ENCODE measurements at places on chromosomes 1 and 21.
A peak's percentile ranks its signal among the peaks of the same experiment; 100 is the strongest.

DNA sequence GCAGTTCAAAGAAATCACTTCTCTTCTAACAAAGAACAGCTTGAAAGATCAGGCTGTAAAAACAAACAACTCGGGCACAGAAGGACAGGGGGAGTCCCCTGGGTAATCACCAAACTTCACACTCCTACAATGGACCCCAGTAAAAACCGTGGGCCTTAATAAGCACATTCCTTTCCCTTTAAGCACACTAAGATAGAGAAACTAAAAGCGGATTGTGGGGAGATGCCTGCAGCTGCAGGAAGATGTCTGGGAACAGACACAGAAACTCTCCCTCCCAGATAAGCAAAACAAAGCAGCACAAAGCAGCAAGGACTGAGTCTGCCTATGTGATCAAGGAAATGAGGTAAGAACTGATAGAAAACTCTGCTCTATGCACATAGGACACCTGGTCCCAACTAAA lies 37.6 kb upstream of the CTBS start:
- no peak for DNase-seq

- DNase-seq = no peak
Measured at GRCh38 chr1:30652152-30652841, 71.1 kb downstream of the MATN1 start.

DNA sequence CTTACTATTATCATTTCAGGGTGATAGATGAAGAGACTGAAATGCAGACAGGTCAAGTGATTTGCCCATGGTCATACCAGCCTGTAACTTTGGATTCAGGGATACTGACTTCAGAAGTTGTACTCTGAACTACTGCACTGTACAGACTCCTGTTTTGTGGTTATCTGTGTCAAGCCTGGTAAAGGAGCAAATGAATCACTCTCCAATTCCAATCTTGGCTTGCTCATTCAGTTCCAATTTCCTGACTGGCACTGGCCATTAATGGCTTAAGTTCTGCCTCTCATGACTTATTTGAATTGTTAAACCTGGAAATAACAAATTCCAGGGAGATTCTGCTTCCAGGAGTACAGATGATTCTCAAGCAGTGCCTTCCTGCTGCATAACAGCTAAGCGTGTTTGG lies 45.4 kb upstream of the PLD5 start:
- DNase-seq = no peak

GRCh38 chr1:65756616-65757015 lies 36.1 kb upstream of the PDE4B start:
- no peak for DNase-seq

DNA sequence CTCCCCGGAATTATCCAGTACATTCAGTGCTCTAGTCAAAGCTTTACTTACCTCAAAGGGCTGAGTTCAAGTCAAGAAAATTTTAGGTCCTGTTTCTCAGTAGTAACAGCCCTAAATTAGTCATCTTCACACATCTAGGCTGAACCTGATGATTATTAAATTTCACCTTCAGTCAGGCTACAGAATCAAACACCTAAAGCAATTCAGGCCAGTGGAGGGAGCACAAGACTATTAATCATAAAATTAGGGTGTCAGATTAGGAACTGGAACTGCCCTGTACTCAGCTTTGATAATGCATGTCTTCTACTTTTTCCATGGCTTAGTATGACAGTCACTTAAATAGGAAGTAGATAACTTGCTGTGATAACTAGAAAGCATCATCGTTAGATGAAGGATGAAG lies 28.4 kb upstream of the BCAS2 start:
- no peak for DNase-seq

DNA sequence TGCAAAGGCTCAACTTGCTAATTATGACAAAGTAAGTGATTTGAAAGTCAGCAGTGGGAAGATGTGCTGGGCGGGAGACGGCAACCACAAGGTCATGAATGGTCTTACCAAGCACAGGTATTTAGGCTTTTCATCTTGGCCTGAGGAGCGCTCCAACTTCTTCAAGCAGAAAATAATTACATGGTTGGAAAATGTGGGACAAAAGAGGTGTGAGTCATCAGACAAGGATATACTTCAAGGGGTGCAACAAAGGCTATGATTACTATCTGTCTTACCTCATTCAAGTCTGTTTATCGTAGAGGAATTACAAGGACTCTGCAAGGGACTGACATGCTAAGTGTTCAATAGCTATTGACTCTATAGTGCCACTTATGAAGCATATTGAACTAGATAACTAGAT lies 2005.7 kb downstream of the MRPL39 start:
- no peak for DNase-seq

DNA sequence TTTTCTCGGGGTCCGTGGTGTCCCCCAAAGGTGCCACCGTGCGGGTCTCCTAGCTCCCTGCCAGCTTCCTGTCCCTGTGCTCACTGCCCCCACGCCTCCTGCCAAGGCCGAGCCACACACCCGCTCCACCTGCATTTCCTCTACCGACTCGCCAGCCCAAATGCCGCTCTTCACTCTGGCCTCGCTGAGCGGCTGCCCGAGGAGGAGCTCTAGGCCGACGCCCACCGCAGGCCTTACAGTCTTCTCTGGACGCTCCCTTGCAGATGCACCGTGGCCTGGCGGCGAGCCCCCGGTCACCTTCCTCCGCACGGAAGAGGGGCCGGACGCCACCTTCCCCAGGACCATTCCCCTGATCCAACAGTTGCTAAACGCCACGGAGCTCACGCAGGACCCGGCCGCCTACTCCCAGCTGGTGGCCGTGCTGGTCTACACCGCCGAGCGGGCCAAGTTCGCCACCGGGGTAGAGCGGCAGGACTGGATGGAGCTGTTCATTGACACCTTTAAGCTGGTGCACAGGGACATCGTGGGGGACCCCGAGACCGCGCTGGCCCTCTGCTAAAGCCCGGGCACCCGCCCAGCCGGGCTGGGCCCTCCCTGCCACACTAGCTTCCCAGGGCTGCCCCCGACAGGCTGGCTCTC lies 26.3 kb downstream of the FTCD start:
- peak; percentile 58 for DNase-seq

DNA sequence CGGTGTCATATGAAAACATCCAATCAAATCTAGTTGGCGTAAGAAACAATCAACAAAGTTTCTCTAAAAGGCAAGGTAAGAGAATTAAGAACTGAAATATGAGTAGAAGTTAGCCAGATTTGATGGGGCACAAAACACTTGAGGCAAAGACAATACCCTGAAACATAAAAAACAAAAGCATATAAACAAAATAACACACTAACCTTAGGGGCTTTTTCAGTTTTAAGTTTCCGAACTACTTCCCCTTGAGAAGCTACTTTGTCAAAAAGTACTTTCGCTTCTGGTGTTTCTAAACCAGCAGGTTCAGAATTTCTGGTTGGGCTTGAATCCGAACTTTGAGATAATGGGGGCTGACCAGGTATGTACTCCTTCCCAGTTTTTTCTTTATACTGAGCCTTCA lies 57.9 kb downstream of the EPRS1 start:
- no peak for DNase-seq

DNA sequence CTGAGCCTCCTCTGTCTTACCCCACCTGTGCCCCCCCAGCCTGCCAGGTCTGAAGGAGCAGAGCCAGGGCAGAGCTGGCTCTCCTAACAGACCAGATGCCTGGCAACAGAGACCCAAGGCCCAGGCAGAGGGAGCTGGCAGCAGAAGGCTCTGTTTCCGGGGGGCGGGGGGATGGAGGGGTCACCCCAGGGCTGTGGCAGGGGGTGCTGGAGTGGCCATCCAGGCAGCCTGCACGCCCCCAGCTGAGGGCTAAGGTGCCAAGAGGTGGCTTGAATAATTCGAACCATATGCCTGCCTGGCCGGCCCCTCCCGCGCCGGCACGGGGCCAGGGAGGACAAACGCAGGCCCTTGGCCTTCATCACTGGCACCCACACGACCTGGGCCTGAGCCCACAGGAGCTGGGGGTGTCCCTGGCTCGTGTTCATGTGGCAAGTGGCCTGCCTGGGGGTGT lies 16.0 kb upstream of the PLEKHG5 start:
- DNase-seq = no peak

GRCh38 chr1:189927641-189928040 lies 550.0 kb downstream of the BRINP3 start:
- no peak for DNase-seq

GRCh38 chr1:27885114-27885528 lies 12.8 kb downstream of the THEMIS2 start:
- no peak for DNase-seq

- no peak for DNase-seq
Measured at GRCh38 chr21:46131838-46132651, 23.3 kb downstream of the FTCD start.

DNA sequence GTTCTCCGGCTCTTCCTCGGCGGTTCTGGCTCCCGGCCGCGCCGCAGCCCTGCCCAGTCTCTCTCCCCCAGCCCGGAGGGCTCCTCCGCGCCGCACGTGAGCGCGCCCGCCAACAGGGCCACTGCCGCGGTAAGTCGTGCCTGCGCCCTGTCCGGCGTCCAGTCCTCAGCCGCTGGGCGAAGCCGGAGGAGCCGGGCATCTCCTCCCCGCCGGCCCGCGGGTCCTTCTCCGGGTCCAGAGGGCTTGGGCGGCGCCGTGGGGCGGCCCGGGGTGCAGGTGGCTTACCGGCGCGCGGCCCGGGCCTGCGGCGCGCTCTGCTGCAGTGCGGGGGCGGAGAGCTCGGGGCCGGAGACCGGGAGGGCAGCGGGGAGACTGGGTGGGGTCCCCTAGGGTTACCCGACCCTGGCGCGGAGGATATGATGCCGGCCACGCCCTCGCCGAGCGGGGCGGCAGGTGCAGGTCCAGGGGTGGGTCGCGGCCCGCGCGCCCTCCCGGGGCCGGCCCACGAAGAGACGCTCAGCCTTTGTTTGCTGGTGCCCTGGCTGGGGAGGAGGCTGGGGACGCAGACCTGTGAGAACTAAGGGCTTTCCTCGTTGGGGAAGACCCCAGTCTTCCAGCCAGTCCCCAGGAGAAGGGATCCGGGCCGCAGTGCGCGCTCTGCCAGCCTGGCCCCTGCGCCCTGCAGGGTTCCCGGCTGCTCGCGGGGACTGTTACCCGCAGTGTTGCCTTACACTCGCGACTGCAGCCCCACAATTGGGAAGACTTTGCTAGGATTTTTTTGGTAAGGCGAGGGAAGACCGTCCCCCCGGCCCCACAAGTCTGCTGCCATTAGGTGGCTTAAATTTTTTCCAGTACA lies at the start of gene DOP1B:
Gene DOP1B (plus strand): TSS at position 10 of the 856 bp plus-strand sequence. CDS start 7,910 bp downstream, outside the sequence.
- no peak for DNase-seq

DNA sequence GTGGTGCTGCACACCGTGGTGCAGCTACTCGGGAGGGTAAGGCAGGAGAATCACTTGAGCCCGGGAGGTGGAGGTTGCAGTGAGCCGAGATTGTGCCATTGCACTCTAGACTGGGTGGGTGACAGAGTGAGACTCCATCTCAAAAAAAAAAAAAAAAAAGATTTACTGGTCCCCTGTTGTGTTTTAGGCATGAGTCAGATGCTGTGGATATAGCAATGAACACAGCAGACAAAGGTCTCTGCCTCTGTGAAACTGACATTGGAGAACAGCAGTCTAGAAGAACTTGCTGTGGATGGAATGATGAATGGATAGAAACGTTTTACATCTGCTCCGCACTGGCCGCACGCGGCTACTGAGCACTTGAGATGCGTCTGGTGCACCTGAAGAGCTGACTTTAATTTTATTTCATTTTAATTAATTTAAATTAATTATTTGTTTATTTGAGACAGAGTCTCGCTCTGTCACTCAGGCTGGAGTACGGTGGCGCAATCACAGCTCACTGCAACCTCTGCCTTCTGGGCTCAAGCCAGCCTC lies 24.5 kb upstream of the EPHA2 start:
- no peak for DNase-seq

DNA sequence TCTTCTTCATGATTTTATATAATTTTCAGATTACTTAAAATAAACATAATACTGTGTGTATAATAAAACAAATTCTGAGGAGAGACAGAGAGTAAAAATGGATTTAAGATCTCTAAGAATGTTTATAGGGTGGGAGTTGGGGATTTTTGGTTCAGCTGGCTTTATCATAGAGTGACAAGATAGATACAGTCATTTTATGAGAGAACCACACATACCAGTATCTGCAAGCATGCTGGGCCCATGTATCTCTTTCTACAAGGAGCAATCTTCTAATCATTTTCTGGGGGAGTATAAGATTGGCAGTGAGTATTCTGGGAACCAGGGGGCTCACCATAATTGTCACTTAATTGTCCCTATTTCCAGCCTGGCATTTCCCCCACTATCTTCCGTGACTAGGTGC lies 64.3 kb upstream of the DUSP10 start:
- DNase-seq = no peak

GRCh38 chr21:41250519-41250918 lies 66.1 kb upstream of the FAM3B start:
- DNase-seq = no peak

- no peak for DNase-seq
Measured at GRCh38 chr1:161350671-161351070, 17.0 kb downstream of the CFAP126 start.

- peak; percentile 90 for DNase-seq
Measured at GRCh38 chr1:207823880-207824566, 72.2 kb downstream of the CD46 start.

DNA sequence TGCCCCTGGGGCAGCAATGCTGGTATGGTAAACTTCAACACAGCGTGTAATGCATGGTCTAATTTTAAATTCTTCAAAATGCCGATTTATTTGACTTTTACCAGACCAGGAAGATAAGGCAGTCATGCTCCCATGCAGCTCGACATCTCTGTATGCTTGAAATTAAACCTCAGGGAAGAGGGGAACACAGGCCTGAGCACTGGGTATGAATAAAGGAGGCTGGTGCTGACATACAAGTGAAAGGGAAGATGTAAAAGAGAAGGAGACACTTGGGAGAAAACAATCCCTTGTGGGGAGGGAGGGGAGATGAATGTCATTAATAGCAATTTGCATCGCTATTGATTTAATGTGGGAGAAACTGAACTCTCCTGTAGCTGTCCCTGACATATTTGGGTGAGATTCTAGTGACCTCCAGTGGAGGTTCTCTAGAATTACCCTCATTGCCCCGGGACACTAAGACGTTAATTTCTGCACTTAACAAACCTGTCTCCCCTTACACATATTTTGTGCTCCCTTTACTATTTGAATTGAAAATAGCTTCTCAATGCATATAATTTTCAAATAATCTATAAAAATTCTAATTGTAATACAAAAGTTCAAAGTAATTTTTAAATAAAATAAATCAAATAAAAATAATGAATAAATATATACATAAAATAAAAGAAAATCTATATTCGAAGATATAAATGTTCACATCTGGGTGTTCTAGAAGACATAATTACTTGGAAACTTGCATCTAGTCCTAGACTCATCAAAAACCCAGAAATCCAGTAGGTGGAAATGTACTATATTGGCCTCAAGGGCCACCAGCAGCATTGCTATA lies 283.1 kb downstream of the LMX1A start:
- no peak for DNase-seq

GRCh38 chr1:16155537-16156410 lies at the start of gene EPHA2:
EPHA2 (minus strand) TSS chr1:16156069; CDS start chr1:16155932, 137 bp downstream.
- DNase-seq = peak; percentile 90

GRCh38 chr1:37691497-37692077 lies 729 bp upstream of the CDCA8 start:
- DNase-seq = peak; percentile 60
